HepG2 (cell line): ENCODE measurements at places on chromosomes 12 and 14. TPM values are rescaled to one million over a fixed set of nuclear protein-coding genes. Genes with fewer than 3 reads are reported as not detected.
A peak's percentile ranks its signal among the peaks of the same experiment; 100 is the strongest.

GRCh38 chr12:123690191-123690840, 19.4 kb downstream of the TCTN2 start:
- peaks cover 1% of the 10 kb centered on the region; the same call in 1 of the 2 replicates for H3K36me3 ChIP-seq
- no peaks in the 10 kb centered on the region for H3K27me3 ChIP-seq
- H3K27ac ChIP-seq: no peak overlapping the region

DNA sequence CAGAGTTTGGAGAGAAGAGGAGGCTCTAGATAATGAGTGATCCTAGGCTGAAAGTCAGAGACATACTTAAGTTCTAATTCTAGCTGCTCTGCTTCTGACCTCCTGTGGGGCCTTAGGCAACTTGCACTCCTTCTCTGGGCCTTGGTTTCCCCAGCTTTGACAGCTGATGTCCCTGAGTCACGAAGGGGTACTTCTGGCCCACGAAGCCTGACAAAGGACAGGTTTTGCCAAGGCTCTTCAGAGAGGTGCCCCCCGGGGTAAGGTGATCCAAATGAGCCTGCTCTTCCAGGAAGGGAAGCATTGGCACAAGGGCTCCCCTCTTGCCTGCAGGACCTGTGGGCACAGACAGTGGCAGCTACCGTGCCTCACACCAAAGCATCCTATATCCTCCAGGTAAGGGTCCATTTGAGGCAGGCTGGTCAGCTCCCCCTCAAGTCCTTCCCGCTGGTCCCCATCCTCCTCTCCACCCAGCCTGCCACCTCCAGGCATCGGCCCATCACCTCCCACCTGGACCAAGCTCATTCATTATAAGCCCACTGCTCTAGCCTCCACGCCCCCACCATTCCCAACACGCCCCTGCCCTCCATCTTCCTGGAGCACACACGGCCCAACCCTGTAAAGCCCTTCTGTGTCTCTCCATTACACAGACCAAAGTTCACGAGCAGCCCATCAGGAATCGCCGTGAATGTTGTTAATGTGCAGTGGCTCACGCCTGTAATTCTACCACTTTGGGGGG, 1.9 kb upstream of the PPP1R13B start:
- DNase-seq: peak; percentile 51
- H3K4me1 ChIP-seq: peaks cover 53% of the 10 kb centered on the region
- no peaks in the 10 kb centered on the region; the same call in 2 of the 3 replicates for H3K27me3 ChIP-seq

DNA sequence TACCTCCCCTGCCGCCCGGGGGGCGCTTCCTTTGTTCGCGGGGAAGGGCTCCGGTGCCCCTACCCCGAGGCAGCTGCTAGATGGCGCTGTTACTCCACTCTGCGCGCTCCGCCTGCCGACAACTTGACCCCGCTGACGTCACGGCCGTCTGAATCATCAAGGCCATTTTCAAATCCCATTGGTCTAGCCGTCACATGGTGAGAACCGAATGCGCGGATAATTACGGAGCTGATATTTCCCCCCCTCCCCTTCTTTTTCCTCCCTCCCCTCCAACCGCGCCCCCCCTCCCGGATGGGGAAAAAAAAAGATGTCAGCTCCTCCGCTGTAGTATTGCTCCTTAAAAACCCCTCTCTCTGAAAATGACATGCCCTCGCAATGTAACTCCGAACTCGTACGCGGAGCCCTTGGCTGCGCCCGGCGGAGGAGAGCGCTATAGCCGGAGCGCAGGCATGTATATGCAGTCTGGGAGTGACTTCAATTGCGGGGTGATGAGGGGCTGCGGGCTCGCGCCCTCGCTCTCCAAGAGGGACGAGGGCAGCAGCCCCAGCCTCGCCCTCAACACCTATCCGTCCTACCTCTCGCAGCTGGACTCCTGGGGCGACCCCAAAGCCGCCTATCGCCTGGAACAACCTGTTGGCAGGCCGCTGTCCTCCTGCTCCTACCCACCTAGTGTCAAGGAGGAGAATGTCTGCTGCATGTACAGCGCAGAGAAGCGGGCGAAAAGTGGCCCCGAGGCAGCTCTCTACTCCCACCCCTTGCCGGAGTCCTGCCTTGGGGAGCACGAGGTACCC, at the start of gene HOXC10:
Gene HOXC10 (plus strand): TSS at position 246 of the 791 bp plus-strand sequence. CDS start 114 bp downstream, at position 360.
- H3K27me3 ChIP-seq: peaks cover 42% of the 10 kb centered on the region
- no peak within 1 kb of the TSS for H3K27ac ChIP-seq
- H3K36me3 ChIP-seq: no peaks in the 10 kb centered on the region
- H3K4me3 ChIP-seq: no peak within 1 kb of the TSS

DNA sequence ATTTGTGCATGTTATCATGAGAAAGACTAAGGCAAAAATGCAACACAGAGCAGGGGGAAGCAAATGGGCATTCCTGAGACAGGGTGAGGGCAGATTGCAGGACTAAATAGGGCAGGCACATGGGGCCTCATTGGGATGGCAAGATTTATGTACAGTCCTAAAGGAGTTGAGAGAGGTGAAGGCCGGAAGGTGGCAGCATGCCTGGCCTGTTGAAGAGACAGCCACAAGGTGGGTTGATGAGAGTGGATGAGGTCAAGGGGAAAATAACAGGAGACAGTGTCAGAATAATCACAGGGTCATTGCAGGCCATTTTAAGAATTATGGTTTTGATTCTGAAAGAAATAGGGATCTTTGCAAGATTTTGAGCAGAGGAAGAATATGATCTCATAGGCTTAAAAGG, 21.0 kb downstream of the PAH start:
- peak overlapping the region; percentile 44 for H3K27ac ChIP-seq
- no peak overlapping the region for H3K4me3 ChIP-seq
- H3K36me3 ChIP-seq: peaks cover 38% of the 10 kb centered on the region

DNA sequence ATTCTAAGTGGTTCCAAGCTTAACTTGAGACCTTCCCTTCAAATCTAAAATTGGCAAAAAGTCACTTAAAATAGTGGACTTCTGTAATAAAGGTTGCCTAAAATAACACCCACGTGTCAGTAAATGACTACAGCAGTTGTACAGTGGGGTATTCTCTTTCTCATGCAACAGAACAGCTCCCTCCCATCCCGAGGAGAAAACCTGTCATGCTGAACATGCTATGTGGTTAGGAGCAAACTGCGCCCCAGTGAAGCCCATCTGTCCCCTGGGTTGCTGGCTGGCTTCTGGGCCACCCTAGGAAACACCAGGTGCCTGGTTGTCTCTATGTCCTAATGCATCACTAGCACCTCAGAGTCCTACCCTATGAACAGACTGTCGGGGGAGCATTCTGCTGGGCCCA, 2.7 kb downstream of the BTBD6 start:
- H3K4me1 ChIP-seq: no peaks in the 10 kb centered on the region
- DNase-seq: no peak
- H3K36me3 ChIP-seq: peaks cover 23% of the 10 kb centered on the region
- no peak overlapping the region for H3K4me3 ChIP-seq
- no peaks in the 10 kb centered on the region; the same call in 1 of the 2 replicates for H3K27me3 ChIP-seq

GRCh38 chr12:48072266-48072665, 33.6 kb downstream of the SENP1 start:
- DNase-seq: no peak
- no peaks in the 10 kb centered on the region for H3K27me3 ChIP-seq
- peaks cover 8% of the 10 kb centered on the region for H3K36me3 ChIP-seq
- no peaks in the 10 kb centered on the region for H3K4me1 ChIP-seq
- H3K4me3 ChIP-seq: no peak overlapping the region
- no peak overlapping the region for H3K27ac ChIP-seq

GRCh38 chr12:108685469-108686260, 45.7 kb downstream of the CORO1C start:
- no peak overlapping the region for H3K4me3 ChIP-seq
- H3K4me1 ChIP-seq: peaks cover 70% of the 10 kb centered on the region
- peak overlapping the region; percentile 59 for H3K27ac ChIP-seq
- H3K27me3 ChIP-seq: no peaks in the 10 kb centered on the region

GRCh38 chr14:37595809-37596621, 586 bp downstream of the TTC6 start:
- peaks cover 38% of the 10 kb centered on the region for H3K4me1 ChIP-seq
- H3K36me3 ChIP-seq: peaks cover 13% of the 10 kb centered on the region; the same call in 2 of the 3 replicates
- no peaks in the 10 kb centered on the region; the same call in 2 of the 3 replicates for H3K27me3 ChIP-seq

DNA sequence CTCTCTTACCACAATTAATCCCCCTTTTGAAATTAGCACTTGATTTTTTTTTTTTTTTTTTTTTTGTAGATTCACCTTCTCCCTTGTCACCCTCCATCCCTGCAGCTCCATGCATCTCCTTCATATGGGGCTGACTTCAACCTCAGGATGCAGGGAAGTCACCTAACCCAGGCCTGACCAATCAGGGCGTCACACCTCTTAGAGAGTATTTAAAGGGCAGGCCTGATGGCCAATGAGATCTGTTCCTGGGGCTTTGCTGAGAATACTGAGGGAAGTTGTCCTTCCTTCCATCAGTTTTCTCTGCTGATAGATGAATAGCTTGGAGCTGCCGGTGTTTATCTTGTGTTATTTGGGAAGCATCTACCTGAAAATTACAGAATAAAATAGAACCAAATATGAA, 1104.7 kb upstream of the TMEM132C start:
- H3K27ac ChIP-seq: no peak overlapping the region
- no peaks in the 10 kb centered on the region for H3K36me3 ChIP-seq
- DNase-seq: no peak
- H3K4me1 ChIP-seq: no peaks in the 10 kb centered on the region
- no peak overlapping the region for H3K4me3 ChIP-seq

GRCh38 chr14:24278424-24278823, 7.0 kb upstream of the RABGGTA start:
- no peak overlapping the region for H3K27ac ChIP-seq
- H3K36me3 ChIP-seq: no peaks in the 10 kb centered on the region
- DNase-seq: no peak
- H3K4me1 ChIP-seq: no peaks in the 10 kb centered on the region

GRCh38 chr12:122983789-122984515, 3.5 kb downstream of the ARL6IP4 start:
- no peak overlapping the region for H3K4me3 ChIP-seq
- H3K27ac ChIP-seq: peak overlapping the region; percentile 93
- H3K4me1 ChIP-seq: peaks cover 53% of the 10 kb centered on the region
- H3K36me3 ChIP-seq: peaks cover 12% of the 10 kb centered on the region
- H3K27me3 ChIP-seq: no peaks in the 10 kb centered on the region

- H3K4me3 ChIP-seq: peak within 1 kb of the TSS; percentile 45; the same call in 1 of the 2 replicates
- no peaks in the 10 kb centered on the region for H3K4me1 ChIP-seq
- no peak within 1 kb of the TSS for H3K27ac ChIP-seq
- DNase-seq: peak; percentile 13
- no peaks in the 10 kb centered on the region for H3K36me3 ChIP-seq
Measured at GRCh38 chr12:117968826-117969659, at the start of gene KSR2. KSR2 (minus strand) TSS chr12:117968990; CDS start chr12:117968255, 735 bp downstream.

DNA sequence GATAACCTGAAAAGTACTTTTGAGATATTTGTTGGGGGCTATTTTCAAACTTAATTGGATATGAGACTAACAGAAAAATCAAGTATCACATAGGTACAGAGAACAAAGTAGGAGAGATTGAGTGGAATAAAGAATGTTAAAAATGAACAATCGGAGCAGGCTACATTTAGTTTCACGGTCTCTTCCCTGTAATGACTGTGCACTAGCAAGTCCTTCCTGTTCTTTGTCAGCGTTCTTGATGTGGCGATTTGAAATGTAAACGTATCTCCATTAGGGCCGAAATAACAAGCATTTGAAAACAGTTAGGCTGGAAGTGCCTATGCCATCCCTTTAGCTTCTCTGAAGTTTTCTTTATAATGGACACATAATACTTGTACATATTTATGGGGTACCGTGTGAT, 31.0 kb downstream of the SLC25A29 start:
- peaks cover 12% of the 10 kb centered on the region for H3K36me3 ChIP-seq
- H3K27me3 ChIP-seq: no peaks in the 10 kb centered on the region
- peaks cover 57% of the 10 kb centered on the region for H3K4me1 ChIP-seq

DNA sequence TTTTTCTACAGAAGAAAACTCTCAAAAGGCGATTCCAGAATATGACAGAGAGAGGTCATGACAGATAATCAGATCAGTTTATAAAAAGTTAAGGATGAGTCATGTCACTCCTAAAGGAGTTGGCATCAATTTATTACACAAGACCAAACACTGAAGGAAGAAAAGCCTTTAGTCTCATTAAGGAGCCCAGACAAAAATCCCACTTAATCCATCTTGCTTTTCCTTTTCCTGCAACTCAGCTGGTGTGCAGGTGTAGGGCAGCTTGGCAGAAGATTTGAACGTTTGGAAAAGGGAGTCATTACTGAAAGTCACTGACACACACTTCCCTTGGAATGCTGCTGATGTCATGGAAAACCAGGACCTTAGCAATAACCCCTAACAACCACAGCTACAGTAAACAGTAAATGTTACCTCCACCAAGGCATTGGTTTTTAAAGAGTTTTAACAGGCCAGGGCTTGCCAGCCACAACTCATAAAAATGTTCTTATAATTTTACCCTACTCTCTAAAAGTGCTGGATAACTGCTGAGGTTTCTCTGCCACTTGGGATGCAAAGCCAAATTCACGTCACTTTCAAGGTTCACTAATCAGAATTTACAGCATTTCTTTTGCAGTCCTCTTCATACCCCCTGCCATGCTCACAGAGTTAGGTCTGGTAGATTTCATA, 320.6 kb downstream of the RAD51B start:
- H3K36me3 ChIP-seq: no peaks in the 10 kb centered on the region
- DNase-seq: peak; percentile 64
- H3K4me3 ChIP-seq: no peak overlapping the region

DNA sequence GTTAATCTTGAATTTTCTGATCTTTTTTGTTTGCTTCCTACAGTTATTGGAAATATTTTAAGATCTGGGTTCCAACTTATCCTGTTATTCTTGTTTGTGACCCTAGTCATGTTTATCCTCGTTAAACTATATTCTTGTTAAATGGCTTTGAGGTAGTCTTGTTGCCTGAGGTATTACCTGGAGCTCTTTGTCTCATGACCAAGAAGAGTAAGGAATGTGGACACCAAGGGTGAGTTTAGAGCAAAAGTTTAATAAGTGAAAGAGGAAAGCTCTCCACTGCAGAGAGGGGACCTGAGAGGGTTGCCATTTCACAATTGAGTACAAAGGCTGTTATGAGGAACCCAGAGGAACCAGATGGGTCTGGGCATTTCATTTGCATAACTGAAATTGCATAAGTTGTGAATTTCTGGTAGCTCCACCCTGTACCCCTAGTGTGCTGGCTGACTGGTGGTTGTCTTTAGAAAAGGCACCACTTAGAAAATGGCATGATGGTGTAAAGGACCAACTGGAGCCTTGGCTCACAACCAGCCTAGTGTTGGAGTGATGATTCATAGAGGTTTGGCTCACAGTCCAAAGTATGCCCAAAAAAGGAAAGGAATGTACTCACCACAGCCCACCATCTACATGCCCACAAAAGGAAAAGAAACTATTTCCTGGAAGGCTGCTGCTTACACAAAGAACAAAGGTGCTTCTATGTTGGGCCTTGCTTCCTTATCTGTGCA, 36.7 kb upstream of the RESF1 start:
- no peaks in the 10 kb centered on the region for H3K4me1 ChIP-seq
- H3K27ac ChIP-seq: no peak overlapping the region
- no peaks in the 10 kb centered on the region for H3K36me3 ChIP-seq
- no peak overlapping the region for H3K4me3 ChIP-seq
- H3K27me3 ChIP-seq: no peaks in the 10 kb centered on the region
- peak; percentile 20 for DNase-seq

- no peak for DNase-seq
- no peaks in the 10 kb centered on the region for H3K36me3 ChIP-seq
- no peaks in the 10 kb centered on the region for H3K27me3 ChIP-seq
- H3K4me3 ChIP-seq: no peak overlapping the region
- no peak overlapping the region for H3K27ac ChIP-seq
Measured at GRCh38 chr12:201361-201760, 12.6 kb downstream of the SLC6A12 start.

- H3K27ac ChIP-seq: peak within 1 kb of the TSS; percentile 93
- DNase-seq: peak; percentile 100
- H3K36me3 ChIP-seq: no peaks in the 10 kb centered on the region
Measured at GRCh38 chr14:91060351-91061055, at the start of gene RPS6KA5. RPS6KA5 (minus strand) TSS chr14:91060641; CDS start chr14:91060434, 207 bp downstream.

Gene RNASE7
- not detected in 2 replicates for total RNA-seq

Gene FITM1
- 3.1 and 5.8 TPM in 2 replicates for total RNA-seq

Gene CCDC88C
- 10.4 and 11.7 TPM in 2 replicates for total RNA-seq

Gene DPY19L2
- total RNA-seq: not detected in 2 replicates

Gene REM2
- total RNA-seq: not detected in 2 replicates

Gene AQP5
- not detected in 2 replicates for total RNA-seq

Gene ANKS1B
- total RNA-seq: 0.15 TPM in 1 of 2 replicates, not detected in the other

Gene NXPH4
- not detected in 2 replicates for total RNA-seq

Gene AQP6
- total RNA-seq: 0.51 and 1.3 TPM in 2 replicates

Gene TSHR
- total RNA-seq: not detected in 2 replicates

Gene LTBP2
- 0.18 and 0.20 TPM in 2 replicates for total RNA-seq
